NB4 (cell line): ENCODE measurements at places on chromosomes 12 and 14.

GRCh38 chr14:21352587-21352986 lies 31.2 kb downstream of the SUPT16H start:
- DNase-seq, result peak; percentile 77

DNA sequence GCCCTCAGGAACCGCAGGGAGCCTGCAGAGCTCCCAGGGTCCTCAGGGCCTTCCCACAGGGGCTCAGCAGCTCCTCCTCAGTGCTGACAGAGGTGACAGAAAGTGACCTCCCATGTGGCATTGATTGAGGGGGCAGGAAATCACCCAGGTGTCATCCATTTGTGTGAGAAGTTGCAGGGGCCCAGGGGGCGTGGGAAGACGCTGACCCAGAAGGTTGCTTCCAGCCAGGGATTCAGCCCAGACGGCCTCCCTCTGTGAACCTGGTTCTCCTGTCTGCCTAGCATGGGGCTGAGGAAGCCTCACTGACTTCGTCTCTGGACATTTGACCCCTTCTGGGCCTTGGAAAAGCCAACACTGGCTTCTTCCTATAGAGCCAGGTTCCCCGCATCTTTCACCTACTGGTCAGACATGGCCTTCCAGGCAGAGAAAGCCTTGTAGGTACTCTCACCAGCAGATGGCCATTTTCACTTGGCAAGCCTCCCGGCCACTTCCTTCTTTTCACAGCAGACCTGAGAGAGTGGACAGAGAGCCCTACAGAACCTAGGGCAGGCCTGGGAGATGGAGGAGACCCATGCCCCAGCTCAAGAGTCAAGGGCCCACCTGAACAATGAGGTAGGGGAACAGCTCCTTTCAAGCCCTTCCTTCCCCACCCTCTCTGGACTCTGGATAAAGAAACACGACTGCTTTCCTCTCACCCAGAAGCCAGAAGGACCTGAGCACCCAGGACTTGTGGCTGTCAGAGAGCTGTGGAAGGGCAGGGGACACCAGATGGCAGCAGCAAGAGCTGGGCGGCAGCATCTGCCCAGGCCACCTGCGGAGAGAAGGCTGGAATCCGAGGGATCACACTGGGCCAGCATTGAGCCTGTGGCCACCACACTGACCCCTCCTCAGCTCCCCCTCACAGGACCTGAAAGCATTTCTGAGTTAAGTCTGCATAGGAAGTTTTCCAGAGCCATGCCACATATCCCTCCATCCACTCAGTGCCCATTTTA lies 377.8 kb downstream of the DPF3 start:
- peak; percentile 22 for DNase-seq

DNA sequence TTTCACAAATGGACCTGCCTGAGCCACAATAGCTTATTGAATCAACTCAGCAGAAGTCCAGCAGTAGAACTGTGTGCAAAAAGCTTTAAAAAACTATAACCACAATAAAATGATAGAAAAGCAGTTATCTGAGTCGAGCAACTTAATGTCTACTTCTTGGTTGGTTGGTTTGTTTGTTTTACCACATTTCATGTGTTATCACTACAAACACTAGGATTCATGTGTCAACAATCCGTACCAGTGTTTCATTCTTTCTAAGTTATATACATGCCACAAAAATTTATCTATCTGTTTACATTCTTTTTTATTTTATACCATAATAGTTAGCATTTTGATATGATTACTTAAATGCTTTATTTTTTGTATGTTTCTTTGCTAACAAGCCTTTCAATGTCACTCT lies 339.0 kb downstream of the KCNH5 start:
- no peak for DNase-seq

DNA sequence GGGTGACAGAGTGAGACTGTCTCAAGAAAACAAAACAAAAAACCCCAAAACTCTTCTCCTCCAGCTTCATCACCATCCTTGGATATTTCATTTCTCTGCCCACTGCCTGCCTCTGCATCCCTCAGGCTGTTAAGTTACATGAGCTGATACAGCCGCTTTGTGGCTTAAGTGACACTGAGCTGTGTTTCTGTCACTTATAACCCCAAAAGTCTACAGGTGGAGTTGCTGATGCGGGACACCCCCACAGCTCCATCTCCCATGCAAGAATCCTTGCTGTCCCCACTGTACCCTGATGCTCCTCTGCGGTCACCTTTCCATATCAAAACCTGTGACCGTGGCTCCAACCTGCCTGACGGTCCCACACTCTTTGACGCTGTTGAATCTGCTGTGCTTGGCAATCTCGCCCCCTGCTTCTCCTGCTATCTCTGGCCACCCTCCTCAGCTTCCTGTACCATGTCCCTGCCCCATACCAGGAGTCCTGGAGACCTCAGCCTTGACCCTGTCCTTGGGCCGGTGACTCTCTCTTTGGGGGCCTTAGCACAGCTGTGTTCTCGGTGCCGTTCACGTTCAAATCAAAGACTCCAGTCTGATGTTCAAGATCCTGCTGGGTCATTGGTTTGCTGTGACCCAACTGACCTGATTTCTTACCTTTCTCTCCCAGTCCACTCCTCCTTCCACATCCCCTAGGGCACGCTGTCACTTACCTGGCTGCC lies 20.3 kb downstream of the HVCN1 start:
- no peak for DNase-seq

GRCh38 chr14:55130196-55130550 lies 1.1 kb downstream of the LGALS3 start:
- DNase-seq, result no peak

DNA sequence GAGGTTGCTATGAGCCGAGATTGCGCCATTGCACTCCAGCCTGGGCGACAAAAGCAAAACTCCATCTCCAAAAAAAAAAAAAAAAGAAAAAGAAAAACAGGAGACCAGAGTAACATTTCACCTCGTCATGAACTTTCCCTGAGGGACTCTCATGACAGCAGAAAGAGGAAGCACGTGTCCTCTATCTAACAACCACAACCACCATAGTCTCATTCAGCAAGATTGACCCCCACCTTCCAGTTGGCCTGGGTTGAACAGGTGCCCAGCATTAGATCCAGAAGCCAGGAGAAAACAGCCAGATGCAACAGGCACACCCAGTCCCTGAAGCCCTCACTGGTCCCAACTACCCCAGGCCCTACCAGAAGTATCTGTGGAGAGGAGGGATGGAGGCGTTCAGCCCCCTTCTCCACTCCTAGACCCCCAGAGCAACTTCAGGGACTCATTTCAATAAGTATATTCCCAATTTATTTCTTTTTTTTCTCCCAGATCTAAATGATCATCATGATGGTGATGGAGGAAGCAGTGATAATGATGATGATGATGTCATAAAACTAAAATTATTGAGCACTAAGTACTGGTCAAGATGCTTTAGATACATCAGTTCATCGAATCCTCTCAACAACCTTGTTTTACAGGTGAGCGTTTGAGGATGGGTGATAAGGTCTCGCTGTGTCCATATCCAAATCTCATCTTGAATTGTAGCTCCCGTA lies 235.0 kb downstream of the EFCAB11 start:
- peak; percentile 83 for DNase-seq

DNA sequence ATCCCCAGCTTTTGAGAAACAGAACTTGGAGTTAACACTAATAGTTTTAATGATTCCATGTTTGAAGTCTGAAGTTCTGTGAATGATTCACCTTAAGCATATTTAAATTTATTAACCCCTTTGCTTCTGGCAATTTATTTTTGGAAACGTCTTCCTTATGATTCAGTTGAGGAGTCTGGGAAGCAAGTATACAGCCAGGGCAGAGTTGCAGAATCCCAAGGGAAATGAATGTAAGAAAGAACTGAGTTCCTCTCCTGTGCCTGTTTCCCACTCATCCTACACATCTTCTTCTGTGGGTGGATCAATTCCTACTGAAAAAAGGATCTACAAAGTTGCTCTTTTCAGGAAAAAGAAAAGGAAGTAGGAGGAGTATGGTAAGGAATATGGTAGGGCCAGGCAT lies 108.2 kb upstream of the CCDC91 start:
- no peak for DNase-seq

- DNase-seq, result no peak
Observed at GRCh38 chr12:46950094-46950493, 124.3 kb upstream of the SLC38A4 start.

GRCh38 chr12:25251769-25252168 lies 1.0 kb upstream of the KRAS start:
- DNase-seq, result no peak

DNA sequence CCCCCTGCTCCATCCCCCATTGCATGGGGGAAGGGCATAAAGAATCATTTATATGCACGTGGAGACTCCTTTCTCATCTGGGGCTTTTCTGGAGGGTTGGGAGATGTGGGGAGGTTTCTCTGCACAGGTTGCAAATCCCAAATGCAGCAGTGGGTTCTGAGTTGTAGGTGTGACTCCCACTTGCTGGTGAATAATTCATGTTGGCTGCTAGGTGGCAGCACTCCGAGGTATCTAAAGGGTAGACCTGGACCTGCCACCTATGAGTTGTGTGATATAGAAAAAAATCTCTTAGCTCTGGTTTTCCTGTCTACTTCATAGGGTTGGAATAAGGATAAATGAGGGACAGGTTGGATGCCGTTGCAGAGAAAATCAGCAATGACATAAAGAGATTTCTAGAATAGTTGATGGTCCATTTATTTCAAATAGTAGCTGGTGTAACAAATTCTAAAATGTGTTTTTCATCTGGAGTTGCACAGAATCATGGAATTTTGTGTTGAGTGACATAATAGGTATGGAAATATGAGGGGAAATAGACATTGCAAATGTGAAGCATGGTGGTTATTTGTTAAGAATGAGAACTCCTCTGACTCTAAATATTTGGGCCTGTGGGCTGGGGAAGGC lies 4.6 kb downstream of the MARCHF9 start:
- DNase-seq, result peak; percentile 52

DNA sequence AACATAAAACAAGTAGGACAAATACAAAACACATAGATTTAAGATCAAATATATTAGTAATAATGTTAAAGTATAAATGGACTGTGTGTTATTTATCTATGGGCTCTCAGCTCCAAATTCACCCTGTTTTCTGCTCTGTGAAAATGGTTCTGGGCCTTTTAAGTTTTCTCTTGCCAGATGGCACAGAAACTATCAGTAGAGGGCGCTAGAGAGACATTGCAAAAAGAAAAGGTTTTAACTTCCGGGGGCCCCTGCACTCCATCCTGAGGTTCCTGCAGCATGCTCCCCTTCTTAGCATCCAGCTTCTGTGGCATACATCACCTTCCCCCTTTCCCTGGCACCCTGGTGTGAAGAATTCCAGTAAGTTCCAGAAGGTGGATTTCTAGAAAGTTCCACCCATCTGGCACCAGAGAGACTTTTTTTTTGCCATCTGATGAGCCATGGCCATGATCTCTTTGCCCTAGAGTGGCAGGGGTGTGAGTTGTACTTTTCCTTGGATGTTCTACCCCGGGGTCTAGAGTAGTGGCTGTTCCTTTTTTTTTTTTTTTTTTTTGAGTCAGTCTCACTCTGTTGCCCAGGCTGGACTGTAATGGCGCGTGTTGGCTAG lies 29.3 kb downstream of the ZCRB1 start:
- DNase-seq, result peak; percentile 54

DNA sequence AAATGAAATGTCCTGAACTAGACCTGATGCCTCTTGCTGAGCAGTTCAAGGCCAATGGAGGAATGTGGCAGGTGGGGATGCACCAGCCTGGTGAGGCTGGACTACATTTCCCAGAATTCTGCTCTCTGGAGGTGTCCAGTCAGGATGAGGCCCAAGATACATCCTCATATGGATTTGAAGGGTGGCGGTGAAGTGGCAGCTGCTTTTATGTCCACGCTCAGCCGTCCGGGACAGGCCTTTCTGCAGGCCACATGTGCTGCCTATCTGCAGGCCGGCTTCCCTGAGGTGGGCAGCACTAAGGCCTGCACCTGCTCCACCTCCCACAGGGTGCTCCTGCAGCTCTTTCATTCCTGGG lies 230.2 kb downstream of the BCL11B start:
- peak; percentile 25 for DNase-seq

GRCh38 chr12:81078469-81079196 lies 754 bp downstream of the ACSS3 start:
- DNase-seq, result no peak

DNA sequence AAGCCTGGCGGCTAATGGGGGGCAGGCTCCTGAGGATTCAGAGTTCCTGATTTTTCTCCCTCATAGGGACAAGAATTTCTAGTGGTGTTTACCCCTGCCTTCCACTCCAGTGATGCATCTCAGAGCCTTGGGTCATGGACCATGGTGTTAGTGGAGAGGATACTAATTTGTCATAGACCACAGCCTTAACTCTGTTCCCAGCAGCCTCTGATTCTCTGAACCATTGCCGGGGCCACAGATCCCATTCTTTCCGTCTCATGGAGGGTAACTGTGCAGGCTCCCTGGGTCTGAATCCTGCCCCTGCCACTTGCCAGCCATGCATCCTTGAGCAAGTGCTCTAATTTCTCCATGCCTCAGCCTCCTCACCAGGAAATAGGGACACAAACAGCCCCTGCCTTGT lies 55.1 kb downstream of the RPH3A start:
- no peak for DNase-seq

DNA sequence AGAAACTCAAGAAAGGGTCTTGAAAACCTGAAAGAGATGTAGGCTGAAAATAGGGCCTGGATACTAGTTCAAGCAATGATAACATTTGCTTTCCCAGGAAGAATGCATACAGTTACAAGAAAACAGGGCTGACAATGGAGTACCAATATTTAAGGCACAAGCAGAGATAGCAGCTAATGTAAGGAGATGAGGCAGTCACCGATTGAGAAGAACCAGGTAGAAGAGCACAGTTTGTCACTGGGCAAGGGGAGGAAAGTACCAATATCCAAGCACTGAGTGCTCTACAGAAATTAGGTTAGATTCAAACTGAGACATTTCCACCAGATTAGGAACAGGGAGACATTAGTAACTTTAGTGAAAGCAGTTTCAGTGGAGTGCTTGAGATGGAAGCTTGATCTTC lies 19.9 kb downstream of the RPS6KA5 start:
- no peak for DNase-seq

DNA sequence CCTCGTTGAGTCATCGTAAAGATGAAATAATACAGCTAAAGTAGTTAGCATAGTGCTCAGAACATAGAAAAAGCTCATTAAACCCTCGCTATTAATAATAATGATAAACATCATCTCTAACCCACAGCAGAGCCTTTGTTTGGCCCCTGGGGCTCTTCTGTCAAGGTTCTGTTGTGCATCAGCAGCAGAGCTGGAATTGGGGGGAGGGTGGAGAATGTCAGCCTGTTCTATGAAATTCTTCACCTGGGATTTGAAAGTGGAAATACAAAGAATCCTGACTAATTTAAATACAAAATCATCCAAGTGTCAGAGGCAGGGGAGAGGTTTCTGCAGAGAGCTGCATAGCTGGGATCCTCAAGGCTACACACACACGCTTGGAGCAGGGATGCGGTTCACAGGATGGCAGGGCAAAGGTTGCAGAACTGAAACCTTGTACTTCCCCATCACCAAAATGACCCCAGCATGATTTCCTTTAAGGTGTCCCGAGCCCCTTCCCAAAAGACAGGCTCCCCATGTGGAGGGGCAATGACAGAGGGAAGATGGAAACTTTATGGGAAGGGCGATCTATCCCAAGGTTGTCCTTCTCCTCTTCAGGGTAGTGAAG lies 71.8 kb downstream of the DAD1 start:
- no peak for DNase-seq

GRCh38 chr12:65584016-65584415 lies 240.3 kb upstream of the HMGA2 start:
- no peak for DNase-seq
